ENCODE measurements at places on chromosomes 5 and 9. TPM values are rescaled to one million over a fixed set of nuclear protein-coding genes. Genes with fewer than 3 reads are reported as not detected.

Gene PCDHB4
- 14.5 TPM for total RNA-seq

DNA sequence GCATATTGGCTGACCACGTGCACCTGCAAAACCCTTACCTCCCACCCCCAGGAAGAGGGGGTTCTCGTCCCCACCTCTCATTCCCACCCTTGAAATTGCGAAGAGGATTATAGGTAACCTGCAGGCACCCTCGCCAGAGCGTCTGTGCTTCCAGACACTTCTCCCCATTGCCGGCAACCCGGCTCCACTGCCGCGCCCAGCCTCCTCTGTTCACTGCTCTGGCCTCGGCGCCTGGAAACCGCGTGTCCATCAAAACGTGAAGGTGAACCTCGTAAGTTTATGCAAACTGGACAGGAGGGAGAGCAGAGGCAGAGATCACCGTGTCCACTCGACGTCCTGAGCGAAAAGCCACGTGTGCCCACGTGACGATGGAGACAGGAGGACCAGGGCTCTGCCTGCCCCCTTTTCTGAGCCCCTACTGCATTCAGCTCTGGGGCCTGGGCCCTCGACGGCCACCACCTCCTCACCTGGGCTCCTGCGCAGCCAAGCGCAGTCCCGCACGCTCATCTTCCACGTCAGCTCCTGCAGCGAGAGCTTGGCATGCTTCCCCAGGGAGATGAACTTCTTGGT, 1.9 kb downstream of the TERT start:
- DNase-seq: no peak

Gene CER1
- total RNA-seq: 1.5 TPM

DNA sequence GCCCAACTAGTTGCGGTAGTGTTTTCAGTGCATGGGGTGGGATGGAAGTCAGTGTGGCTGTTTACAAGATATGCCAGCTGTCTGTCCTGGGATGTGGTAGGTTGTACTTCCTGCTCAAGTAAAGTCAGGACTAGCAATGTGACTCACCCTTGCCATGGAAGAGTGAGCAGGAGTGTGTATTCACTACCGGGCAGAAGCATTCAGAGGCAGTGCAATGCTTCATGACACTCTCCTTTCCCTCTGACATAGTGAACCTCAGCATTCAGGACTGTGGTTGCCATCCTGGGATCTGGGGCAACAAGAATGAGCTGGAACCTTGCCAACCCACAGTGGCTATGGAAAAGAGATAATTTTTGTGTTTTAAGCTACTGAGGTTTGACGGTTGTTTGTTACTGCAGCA, 68.9 kb downstream of the BOD1 start:
- no peak for DNase-seq

Gene TNPO1
- total RNA-seq: 93.7 TPM

DNA sequence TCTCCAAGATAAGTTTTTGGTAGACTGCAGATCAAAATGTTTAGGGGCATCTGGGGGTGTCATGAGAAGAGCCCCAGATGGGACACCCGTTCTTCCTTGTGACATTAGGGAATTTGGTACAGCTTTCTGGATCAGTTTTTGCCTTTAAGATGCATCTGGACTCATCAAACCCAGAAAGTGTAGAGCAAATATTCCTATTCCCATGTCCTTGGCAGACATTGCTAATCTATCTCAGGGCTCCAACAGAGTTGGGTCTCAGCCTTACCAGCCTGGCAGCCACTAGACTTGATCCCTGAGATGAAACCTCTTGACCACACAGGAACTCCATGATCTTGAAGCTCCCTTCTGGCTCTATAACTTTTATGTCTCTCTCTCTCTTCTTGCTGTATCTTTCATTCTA, 35.6 kb downstream of the ERGIC1 start:
- DNase-seq: no peak

- peak; percentile 45 for DNase-seq
These were observed 43.3 kb upstream of the NCS1 start for GRCh38 chr9:130128733-130129431.

DNA sequence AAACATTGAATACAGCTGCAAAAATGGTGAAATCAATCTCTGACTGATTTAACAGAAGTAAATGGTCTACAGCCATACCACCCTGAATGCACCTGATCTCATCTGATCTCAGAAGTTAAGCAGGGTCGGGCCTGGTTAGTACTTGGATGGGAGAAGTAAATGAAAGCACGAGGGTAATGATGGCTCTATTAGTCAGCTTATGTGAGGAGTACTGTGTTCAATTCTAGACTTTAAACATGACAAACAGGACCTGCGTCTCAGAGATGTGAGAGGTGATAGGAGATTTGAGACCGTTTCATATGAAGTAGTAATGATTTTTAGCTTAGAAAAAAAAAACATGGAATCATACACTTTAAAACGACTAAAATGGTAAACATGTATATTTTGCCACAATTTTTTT, 77.1 kb upstream of the SUSD1 start:
- no peak for DNase-seq

DNA sequence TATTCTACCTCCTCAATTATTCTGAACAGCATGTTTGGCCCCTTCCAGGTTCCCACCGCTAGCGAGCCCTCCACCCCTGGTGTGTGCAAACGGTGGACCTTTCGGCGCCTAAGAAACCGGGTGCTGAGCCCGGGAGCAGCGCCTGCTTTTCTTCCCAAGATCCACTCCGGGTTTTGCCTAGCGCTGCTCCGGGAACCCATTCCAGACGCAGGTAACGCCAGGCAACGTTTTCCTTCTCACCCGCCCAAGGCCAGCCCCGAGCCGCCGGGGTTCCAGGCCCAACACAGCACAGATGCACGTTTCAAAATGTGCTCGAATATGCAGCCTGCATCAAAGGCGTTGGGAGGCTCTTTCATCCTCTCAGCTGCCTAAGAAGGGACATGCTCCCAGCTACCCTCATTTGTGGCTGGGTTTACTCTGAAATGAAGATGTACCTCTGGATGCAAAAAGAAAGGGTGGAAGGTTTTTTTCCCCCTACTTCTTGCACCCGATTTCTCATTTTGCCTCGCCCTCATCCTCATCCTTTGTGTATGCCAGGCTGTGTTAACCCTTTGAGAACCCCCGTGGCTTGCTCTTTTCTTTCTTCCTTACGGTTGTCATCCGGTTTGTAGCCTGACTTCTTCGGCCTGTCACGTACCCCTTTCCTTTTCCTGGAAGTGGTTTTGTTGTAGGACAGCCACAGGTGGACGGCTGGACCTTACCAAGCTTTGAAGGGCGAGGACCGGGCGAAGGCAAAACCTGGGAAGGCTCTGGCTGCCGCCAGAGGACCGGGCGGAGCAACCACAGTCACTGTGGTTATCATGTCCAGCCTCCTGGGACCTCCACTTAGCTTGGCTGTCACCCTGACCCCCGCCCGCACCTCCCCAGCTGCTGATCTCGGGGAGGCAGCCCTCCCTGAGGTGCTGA, 226.9 kb downstream of the SMARCA2 start:
- DNase-seq: peak; percentile 64

GRCh38 chr5:35026280-35026840, 21.4 kb downstream of the AGXT2 start:
- no peak for DNase-seq

GRCh38 chr9:129327552-129328328, 149.7 kb upstream of the IER5L start:
- DNase-seq: no peak

DNA sequence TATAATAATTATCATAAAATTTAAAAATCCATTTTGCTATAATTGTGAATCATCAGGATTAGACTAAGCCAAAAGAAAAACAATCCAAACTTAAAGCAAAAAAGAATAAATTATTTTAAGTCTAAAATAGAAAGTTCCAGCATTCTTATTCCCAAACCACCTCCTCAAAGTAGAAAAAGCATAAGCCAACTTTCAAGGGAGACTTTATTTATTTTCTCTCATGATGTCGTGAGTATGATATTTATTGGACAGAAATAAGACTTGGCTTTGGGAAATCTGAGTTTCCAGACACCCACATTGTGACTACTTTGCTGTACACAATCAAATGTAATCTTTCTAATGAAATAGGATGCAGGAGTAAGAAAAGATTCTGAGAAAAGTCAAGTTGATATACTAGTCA, 372.1 kb downstream of the MTRR start:
- DNase-seq: no peak

Gene ADGRD2
- total RNA-seq: not detected

DNA sequence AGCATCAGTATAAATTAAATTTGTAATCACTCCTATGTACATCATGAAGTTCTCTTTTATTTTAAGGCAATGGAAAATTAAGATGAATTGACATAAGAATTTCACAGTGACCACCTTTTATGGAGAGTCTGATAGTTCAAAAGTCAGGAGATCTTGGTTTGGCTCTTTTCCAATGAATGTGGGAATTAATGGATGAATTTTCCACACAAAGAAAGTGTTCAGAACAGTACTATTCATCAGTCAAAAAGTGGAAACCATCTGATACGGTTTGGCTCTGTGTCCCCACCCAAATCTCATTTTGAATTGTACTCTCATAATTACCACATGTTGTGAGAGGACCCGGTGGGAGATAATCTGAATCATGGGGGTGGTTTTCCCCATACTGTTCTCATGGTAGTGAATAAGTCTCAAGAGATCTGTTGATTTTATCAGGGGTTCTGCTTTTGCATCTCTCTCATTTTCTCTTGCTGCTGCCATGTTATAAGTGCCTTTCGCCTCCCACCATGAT, 24.5 kb downstream of the CCDC125 start:
- no peak for DNase-seq

GRCh38 chr9:118561051-118561450, 808.2 kb downstream of the BRINP1 start:
- DNase-seq: no peak

- peak; percentile 39 for DNase-seq
These were observed 29.8 kb upstream of the FBP1 start for GRCh38 chr9:94668928-94669729.

DNA sequence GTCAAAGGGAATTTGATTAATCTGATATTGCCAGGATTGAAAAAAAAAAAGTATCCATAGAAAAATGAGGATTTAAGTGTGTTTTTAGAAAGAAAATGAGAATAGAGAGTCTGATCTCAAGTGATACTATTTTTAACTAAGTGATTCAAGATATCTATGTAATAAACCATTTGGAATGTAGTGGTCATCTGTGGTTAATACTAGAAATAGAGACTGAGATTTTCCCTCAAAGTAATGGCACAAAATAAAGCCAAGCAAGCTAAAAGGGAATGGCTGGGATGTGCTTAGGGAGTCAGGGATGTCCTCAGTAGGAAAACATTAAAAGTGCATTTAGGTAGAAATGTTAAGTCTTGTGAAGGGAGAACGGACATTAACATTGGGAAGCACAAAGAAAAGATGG, 90.6 kb downstream of the FBXO4 start:
- DNase-seq: no peak

- DNase-seq: no peak
These were observed 157.0 kb downstream of the PJA2 start for GRCh38 chr5:109252731-109253130.

DNA sequence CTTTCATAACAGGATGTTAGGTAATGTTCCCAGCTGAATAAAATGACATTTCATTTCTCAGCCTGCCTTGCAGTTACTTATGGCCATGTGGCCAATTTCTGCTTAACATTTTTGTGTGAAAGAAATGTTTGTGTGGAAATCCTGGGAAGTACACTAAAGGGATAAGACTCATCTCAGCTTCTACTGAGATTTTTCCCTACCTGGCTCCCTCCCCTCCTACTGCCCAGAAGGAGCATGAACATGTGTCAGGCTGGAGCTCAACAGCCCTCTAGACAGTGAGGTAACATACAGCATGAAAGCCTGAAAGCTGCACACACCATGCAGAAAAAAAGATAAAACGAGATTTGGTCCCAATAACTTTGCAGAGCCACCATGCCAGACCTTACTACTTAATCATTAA, 288.4 kb upstream of the COX7C start:
- DNase-seq: no peak

Gene NKD2
- total RNA-seq: 0.60 TPM

Gene FUT7
- not detected for total RNA-seq

GRCh38 chr5:74085186-74085585, 459.2 kb downstream of the ARHGEF28 start:
- no peak for DNase-seq

DNA sequence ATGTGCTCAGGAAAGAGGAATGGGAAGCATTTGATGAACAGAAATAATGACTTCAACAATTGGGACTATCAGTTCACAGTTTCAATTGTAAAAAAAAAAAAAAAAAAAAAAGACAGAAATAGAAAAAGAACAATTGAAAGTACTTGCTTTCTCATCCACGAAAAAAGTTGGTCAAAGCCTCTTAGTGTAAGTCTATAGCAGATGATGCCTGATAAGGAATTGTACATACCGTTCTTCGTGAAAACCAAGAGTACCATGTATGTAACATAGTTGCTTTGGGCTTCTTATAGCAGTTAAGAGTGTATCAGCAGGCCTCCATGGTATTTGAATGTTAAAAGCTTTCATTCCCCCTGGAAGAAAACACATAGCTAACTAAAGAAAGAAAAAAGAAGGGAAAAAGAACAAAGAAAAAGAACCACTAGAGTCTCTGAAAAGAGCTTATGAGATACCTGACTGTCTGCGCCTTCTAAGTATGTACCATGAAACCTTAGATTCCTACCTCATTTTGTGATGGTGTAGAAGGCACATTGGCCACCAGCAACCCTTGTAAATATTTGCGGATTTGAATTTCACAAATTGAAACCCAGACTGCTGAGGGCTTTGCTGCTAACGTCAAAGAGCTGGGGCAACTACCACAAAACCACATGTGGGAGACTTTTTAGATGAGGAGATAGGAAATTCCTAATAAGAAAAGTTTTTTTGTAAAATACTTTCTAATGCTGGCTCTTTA, 75.2 kb downstream of the TMC1 start:
- no peak for DNase-seq

DNA sequence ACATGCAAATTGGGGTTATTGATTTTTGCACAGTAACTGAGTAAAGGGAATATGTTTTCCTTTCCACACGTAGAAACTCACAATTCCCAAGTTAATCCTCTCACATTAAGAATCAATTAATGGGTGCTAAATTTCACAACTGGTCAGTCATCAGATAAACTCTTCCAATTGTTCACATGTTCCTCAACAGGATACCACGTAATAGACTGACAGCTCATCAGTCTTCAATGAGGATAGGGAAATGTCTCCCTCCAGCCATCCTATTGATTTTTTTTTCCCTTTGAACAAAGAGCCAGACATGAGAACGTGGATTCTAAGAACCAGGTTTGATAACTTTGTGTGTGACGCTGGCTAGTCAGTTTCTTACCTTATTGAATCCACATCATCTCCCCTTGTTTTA, 768 bp upstream of the CER1 start:
- no peak for DNase-seq

Data from tibial nerve (tissue), 4 donors.